ENCODE measurements at places on chromosomes 11 and 22. TPM values are rescaled to one million over a fixed set of nuclear protein-coding genes. Genes with fewer than 3 reads are reported as not detected.
A peak's percentile ranks its signal among the peaks of the same experiment; 100 is the strongest.

DNA sequence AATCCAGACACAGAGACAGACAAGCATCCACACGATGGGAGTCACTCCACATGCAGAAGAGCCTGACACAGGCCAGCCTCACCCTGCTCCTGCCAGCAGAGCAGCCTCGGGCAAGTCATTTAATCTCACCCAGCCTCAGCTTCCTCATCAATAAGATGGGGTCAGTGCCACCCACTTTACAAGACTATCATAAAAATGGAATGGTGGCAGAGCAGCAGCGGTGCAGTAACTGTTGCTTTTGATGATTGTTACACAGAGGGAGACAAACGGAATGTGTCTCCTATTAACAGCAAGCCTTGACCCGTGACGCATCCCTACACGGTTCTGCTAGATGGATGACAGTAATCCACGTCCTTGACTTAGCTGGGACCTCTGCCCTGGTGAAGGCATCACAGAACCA lies 26.0 kb upstream of the ARFGAP3 start:
- H3K36me3 ChIP-seq: peaks cover 100% of the 10 kb centered on the region
- no peak overlapping the region for H3K4me3 ChIP-seq
- H3K4me1 ChIP-seq: peaks cover 38% of the 10 kb centered on the region
- H3K27ac ChIP-seq: no peak overlapping the region

Gene GLYATL1B
- not detected for polyA plus RNA-seq

DNA sequence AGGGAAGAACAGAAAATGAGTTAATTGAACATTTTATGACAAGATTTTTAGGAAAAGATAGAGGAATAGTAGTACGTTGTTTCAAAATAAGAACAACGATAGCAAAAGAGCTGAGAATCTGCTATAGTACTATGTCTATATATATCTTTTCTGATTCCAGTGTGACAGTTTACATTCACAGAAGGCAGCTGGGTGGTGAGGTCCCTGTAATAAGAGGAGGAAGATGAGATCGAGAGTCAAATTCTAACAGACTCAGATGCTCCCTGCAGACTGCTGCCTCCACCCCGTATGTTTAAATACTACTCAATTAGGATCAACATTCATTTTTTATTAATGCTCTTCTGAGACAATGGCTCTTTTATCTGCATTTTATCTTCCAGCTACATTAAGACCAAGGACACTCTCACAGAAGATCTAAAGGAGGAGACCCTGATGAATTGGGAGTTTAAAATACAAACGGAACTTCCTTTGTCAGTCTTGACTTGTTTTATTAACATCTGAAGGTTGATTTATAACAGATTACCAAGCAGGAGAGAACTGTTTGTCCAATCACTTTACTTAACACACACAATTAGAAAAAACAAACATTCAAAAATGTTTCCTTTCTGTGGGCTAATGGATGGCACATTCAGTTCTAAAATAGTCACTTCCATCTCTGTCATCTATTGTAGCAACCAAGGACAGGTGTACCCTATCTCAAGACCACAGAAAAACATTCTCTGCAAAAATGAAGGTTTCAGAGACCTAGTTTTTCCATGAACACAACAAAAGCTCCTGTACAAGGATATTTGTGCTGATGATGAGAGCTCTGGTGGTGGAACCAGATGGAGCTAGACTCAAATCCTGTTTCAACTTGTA lies 240.2 kb downstream of the CADM1 start:
- H3K27ac ChIP-seq: no peak overlapping the region
- H3K4me3 ChIP-seq: no peak overlapping the region
- no peak for DNase-seq
- H3K4me1 ChIP-seq: peaks cover 7% of the 10 kb centered on the region
- H3K36me3 ChIP-seq: no peaks in the 10 kb centered on the region
- H3K27me3 ChIP-seq: no peaks in the 10 kb centered on the region

DNA sequence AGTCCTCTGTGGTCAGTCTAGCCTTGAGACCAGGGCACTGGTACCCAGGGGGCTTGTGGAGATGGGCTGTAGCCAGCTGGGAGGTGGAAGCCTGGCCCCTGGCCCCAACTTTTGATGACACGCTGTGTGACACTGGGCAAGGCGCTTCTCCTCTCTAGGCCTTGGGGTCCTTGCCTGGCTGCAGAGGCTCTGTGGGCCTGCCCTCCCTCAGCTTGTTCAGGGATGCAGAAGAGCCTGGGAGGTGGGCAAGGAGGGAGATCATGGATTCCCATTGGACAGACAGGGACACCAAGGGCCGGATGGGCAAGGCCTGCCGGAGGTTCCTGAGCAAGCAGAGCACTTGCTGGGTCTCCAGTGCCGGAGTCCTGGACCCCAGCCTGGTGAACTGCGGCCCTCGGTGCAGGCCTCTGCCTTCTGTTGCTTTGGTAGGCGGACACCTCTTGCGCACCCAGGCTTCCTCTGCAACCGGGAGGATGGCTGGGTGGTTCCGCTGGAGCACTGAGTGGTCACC lies 1.3 kb upstream of the PPP2R5B start:
- H3K27me3 ChIP-seq: no peaks in the 10 kb centered on the region
- no peak overlapping the region for H3K4me3 ChIP-seq
- H3K36me3 ChIP-seq: peaks cover 2% of the 10 kb centered on the region
- peak overlapping the region; percentile 96 for H3K27ac ChIP-seq

DNA sequence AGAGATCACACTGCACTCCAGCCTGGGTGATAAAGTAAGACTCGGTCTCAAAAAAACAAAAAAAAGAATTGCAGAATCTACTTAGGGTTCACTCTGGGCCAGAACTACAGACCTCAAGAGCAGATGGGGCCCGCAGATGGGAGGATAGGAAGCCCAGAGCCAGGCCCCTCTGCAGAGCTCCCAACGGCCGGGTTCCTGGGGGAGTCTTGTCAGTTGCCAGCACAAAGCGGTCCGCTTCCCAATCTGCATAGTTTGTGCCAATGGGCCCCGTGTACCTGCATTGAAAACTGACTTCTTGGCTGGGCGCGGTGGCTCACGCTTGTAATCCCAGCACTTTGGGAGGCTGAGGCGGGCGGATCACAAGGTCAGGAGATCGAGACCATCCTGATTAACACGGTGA lies 1.7 kb upstream of the CHID1 start:
- no peak for DNase-seq
- no peak overlapping the region for H3K27ac ChIP-seq
- no peaks in the 10 kb centered on the region for H3K27me3 ChIP-seq
- peaks cover 36% of the 10 kb centered on the region for H3K4me1 ChIP-seq
- H3K4me3 ChIP-seq: no peak overlapping the region
